ENCODE measurements at places on chromosomes 12 and 14. TPM values are rescaled to one million over a fixed set of nuclear protein-coding genes. Genes with fewer than 3 reads are reported as not detected.
A peak's percentile ranks its signal among the peaks of the same experiment; 100 is the strongest.

DNA sequence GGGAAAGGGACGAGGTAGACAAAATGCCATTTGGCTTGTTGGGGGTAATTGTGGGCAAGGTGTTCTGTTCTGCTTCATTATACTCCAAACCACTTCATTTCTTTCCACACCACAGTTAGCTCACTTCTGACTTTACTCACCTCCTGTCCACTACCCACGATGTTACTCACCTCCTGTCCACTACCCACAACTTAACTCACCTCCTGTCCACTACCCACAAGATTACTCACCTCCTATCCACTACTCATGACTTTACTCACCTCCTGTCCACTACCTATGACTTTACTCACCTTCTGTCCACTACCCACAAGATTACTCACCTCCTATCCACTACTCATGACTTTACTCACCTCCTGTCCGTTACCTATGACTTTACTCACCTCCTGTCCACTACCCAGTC is 10.1 kb upstream of the TWF1 start:
- DNase-seq, result no peak

- no peak for DNase-seq
Observed at GRCh38 chr12:87405918-87406317, 623.3 kb downstream of the C12orf50 start.

The FITM1 gene
- 0.78 TPM for total RNA-seq

DNA sequence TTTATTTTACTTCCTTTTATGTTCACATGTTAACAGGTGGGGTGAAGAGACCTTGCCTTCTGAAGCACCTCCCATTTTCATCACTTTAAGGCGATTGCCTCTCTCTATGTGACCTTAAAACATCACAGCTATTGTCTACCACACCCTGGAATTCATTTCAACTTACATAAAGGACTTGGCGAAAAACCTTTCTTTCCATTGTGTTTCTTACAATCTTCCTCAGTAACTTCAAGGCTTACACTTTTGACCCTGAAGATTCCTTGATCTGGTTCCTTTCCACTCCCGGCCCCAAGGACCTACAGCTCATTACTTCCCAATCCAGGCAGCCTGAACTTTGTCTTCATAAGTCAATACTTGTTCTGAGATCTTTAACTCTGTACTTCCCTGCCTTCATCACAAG is 443.3 kb downstream of the ADAMTS20 start:
- no peak for DNase-seq

GRCh38 chr12:76270657-76271358 is 77.4 kb downstream of the BBS10 start:
- DNase-seq, result no peak

DNA sequence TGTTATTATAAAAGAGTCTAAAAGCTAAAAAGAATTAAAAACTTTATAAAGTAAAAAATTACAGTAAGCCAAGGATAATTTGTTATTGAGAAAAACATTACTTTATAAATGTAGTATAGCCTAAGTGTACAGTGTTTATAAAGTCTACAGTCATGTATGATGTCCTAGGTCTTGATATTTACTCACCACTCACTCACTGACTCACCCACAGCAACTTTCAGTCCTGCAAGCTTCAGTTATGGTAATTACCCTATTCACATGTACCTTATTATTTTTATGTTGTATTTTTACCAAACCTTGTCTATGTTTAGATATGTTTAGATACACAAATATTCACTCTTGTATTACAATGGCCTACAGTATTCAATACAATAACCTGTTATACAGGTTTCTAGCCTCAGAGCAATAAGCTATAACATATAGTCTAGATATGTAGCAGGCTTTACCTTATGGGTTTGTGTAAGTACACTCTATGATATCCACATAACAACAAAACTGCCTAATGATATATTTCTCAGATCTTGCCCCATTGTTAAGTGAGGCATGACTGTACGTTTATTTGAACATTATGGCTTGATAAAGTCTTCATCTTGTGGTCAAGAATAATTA is 113.7 kb upstream of the KITLG start:
- no peak for DNase-seq

The TC2N gene
- total RNA-seq, result 146 TPM

GRCh38 chr12:105429511-105429910 is 99.0 kb downstream of the C12orf75 start:
- DNase-seq, result no peak

The TTC9 gene
- 2.0 TPM for total RNA-seq

- DNase-seq, result no peak
Observed at GRCh38 chr12:68086019-68086603, 73.4 kb downstream of the IFNG start.

- no peak for DNase-seq
Observed at GRCh38 chr12:116404913-116405611, 127.6 kb upstream of the MED13L start.

The LYZ gene
- 99.9 TPM for total RNA-seq

- no peak for DNase-seq
Observed at GRCh38 chr14:66507181-66507721, 696 bp upstream of the GPHN start.

DNA sequence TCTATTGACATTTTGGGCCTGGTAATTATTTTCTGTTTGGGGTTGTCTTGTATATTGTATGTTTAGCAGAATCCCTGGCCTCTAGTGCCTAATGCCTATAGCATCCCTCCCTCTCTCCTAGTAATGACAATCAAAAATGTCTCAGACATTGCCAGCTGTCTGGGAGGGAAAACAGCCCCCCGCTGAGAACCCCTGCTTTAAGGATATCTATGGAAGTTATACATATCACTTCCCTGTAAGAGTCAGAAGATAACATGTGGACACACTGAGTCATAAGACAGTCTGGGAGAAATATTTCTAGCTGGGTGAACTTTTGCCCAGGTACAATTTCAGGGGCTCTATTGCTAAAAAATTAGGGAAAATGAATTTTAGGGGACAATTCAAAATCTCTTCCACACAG is 255.0 kb downstream of the PAWR start:
- DNase-seq, result no peak

DNA sequence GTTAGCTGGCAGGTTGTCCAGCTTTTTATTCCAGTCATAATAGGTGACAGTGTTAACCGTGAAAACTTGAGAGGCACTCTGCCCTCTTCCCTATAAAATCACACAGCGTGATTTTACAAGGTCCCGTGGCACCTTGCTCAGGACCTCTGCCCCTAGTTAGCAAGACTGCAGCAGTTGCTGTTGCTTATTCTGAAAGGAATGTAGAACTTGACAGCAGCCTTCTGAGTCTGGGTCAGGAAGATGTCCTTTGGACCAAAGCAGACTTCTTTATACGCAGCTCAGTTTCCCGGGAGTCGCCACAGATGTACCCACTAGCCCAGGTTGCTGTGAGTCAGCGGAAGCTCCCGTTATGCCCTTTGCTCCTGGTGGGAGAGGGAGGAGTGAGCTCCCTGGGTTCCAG is 13.2 kb downstream of the PRKAB1 start:
- DNase-seq, result no peak

- peak; percentile 63 for DNase-seq
Observed at GRCh38 chr12:6347367-6348338, 5.8 kb upstream of the TNFRSF1A start.

The POLR3B gene
- 7.8 TPM for total RNA-seq

DNA sequence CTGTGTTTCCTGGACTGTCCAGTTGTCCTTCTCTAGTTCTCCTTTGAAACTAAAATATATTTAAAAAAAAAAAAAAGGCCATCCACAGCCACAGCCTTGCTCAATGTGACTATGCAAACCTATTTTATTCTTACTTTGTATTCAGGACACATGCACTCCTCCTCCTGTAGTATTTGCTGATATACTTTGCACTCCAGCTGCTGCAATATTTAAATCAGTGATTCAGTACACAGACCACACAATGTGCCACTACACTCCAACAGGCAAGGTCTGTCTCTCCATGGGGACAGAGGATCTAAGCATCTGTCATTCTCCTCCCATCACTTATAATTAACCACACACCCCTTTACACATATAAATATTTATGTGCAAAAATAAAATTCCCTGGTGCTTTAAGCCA is 40.2 kb upstream of the CCDC196 start:
- no peak for DNase-seq

- no peak for DNase-seq
Observed at GRCh38 chr12:38823738-38824137, 81.7 kb downstream of the CPNE8 start.

The PSME1 gene
- 84.5 TPM for total RNA-seq

DNA sequence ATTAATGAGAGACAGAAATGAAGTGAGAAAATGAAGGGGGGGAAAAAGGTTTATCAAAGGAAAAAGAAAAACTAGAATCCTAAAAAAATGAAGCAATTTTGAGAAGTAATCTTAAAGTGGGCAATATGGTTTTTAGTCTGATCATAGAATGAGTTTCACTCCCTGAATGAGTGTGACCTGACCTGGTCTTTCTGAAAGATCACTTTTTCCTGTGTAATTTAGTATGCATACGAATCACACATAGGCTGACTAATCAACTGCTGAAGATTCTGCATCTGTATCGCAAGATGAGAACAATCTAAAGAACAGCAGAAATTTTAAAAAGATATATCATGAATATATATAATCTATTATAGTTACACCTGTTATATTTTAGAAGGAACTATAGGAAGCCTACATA is 11.3 kb downstream of the GNPTAB start:
- no peak for DNase-seq

The PLEKHA5 gene
- 18.4 TPM for total RNA-seq

DNA sequence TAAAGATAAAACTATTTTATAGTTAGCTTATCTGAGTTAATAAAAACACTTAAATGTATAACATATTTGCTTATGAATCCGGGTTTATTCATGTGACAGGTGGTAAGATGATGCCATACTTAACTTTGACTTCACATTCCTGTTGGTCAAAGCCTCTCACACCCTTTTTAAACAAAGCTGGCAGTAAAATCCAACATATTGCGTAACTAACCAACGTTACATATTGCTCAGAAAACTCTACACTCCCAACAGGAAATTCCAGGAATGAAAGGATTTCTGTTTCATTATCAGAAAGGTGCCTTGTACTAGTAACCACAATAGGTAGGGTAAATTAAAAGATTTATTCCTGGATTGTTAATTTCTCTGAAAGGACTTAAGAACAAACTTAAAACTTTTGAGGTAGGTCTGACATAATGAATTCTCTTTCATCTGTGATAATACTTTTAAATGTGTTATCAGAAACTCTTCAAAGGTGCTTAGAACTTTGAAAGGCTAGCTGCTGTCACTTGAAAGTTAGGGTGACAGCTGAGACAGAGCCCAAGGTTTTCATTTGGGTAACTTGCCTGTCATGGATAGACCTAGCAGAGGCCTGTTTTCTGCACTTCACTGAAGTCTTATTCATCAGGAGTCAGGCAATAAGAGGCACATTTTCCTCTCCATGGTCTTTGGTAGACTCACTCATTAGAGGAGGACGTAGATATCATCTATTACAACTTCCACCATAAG is 23.8 kb upstream of the CATSPERB start:
- no peak for DNase-seq

DNA sequence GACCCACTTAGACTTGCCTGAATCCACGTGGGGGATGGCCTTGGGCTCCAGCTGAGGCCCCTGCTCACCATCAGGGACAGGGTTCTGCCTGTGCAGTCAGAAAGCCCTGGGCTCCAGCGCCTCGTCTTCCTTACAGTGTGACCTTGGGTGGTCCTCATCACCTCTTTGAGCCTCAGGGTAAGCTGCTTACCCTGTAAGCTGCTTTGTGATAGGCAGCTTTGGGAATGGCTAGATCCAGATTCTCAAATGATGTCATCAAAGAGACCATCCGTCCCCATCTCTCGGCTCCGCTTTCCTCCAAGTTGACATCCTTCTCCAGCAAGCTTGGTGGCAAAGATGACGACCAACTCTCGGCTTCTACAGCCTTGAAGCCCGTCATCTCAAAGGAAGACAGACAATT is 127.0 kb downstream of the ADCK1 start:
- no peak for DNase-seq

DNA sequence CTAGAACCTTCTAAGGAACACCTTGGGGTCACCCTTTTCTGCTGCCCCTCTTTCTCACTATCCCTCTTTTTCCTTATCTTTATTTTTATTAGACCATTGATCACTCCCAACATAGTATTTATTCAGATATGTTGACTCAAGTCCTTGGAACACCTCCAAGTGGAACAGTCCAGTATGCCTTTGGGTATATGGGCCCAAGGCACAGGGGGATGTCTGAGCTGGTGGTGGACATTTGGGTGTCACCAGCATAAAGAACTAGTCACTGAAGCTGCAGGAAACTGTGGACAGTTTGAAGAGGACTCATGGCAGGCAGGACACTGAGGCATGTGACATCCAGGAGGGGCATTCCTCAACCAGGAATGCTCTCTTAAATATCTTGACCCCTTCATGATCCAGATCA is 105.6 kb downstream of the VEZT start:
- no peak for DNase-seq

The PRKD1 gene
- total RNA-seq, result 34.0 TPM

The FAM222A gene
- total RNA-seq, result 0.68 TPM

GRCh38 chr14:106268013-106268727 is 741.8 kb downstream of the TMEM121 start:
- DNase-seq, result no peak

DNA sequence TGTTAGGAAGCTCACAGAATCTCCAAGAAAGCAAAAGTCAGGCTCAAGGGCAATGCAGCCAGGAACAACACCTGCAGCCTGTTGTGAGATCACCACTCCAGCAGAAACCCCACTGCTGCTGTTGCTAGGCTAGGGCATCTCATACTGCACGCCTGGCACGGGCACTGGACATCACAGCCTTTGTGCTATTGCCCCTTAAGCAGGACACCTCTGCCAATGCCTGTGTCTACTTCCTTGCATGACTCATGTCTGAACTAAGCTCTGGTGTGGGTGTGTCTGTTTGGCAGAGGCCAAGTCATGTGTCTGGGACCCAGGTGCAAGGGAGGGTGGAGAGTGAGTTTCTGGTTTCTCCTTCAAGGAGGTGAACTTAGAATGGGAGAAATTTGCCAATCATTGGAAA is 10.0 kb upstream of the DDX47 start:
- peak; percentile 38 for DNase-seq

DNA sequence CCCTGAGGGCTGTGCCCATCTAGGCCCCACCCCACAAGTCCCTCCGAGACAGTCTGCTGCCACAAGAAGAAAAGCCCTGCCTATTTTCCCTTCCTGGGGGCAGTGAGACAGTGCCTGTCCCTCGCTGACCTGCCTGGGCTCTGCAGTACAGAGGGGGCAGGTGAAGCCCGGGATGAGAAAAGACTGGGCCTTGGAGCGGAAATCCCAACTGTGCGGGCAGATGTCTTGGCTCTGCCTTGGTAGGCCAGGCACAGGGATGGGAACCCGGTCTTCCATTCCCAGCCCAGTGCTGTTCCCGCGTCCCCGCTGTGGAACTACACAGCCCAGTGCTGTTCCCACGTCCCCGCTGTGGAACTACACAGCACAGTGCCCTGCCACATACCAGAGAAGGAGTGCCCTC is 12.8 kb upstream of the NXPH4 start:
- no peak for DNase-seq

The RNASE2 gene
- 7.2 TPM for total RNA-seq

- DNase-seq, result no peak
Observed at GRCh38 chr12:5407034-5407856, 24.7 kb upstream of the NTF3 start.

The BIN2 gene
- total RNA-seq, result 11.9 TPM
